T-helper 22 cell (primary cell): ENCODE measurements at places on chromosomes 13 and 19.

DNA sequence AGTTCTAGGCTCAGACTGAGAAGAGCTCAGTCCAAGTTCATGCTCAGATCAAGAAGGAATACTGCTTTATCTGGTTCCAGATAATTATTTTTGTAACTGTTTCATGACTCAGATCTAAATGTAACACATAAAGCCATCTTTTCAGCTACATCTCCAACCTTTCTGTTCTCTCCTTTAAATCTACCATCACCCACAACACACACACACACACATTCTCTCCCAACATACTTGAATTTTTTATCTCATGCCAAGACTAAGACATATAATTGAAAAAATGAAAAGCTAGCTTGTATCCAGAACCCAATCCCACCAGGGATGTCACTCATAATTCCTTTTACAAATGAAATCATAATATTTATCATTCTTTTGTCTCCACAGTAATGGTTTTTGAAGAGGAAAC, 7.6 kb downstream of the KATNAL1 start:
- no peak for DNase-seq

DNA sequence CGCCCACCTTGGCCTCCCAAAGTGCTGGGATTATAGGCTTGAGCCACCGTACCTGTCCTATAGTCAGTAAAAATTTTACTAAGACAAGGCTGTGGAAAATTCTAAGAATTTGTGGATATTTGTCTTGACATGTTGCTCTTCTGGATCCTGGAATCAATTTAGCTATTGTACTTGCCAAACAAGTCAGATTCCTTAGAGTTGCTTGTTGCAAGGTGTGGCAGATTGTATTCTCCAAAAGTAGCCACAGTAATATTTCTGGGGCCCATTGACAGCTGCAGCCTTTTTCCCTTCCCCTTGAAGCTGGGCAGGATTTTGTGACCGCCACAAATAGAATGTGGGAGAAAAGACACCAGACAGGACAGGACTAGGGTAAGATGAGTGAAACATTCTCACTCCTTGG, 98.8 kb upstream of the TMTC4 start:
- DNase-seq = no peak

DNA sequence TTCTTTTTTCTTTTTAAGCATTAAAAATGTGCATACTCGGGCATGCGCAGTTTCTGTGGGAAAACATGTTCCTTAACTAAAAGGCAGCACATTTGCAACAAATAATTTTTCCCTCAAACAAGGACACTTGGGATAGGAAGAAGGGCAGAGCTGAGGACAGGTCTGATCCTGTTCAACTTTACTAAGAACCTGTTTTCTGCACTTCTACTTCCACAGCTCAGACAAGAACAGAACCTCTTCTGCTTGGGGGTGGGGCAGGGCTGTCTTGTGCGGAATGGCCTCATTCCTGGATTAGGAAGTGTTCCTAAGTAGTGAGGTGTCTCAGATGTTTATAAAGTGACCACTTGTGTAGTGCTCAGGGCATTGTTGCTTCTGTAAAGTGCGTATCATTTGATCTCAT, 18.3 kb downstream of the SAFB start:
- no peak for DNase-seq

GRCh38 chr13:98487016-98487415, 89.9 kb downstream of the STK24 start:
- DNase-seq = no peak

DNA sequence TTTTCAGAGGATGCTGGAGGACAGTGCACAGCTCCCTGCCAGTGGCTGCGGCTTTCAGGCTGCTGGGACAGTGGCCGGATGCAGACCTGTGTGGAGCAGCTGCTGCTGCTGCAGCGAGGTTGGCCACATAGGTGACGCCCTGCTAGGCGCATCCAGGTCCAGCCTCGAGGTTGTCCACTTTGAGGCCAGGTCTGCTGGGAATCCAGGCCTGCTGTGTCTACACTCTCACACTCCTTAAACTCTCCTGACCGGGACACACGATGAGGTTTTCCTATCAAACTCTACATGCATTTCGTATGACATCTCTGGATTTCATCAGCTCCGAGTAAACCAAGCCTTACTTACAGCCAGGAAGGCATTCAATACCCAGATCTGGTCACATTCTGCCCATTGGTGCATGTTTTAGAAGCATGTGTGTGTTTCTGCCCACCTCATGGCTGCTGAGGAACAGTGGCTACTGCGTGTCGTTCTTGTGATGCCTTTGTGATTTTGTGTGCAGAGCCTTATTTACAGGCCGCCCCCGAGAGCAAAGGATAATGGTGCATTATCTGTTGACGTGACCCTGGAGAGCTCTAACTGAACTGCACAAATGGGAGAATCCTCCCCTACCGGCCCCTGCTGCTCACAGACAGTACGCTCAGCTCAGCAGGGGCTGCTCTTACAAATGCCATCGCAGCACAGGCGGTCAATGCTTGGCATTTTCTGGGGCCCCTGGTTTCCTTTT, 12.3 kb upstream of the MCF2L start:
- no peak for DNase-seq

DNA sequence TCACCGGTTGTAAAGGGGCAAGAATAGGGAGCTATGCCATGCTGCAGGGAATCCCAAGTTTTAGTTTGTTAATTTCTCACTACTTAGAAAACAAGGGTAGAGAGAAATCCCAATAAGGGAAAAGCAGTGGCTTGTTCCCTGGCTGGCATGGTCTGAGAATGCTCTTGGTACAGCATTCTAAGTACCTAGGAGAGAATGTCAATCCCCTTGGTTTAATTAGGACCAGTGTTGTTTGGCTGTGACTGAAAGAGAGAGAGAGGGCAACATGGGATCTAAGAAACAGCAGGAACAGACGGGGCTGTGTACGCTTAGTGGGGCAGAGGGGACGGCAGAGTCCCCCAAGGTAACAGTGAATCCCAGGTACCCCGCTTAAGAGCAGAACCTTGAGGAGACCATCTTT, 228.8 kb downstream of the PCDH9 start:
- no peak for DNase-seq

DNA sequence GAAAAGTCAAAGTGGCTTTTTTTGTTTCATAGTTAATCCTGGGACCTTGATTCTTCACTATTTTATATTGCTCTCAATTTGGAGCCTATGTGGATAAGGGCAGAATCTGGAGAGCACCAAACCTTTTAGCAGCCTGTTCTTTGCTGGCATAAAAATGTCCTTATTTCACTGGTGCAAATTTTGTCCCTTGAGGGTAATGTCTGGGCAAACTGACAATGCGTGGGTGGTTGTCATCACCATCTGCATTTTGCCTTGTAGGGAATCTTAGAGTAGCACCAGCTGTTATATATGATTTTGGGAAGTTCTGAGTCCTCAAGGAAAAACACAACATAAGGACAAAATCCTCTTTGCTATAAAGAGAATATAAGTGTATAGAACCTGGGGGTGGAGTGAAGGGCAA, 336.9 kb upstream of the HTR2A start:
- DNase-seq = no peak

DNA sequence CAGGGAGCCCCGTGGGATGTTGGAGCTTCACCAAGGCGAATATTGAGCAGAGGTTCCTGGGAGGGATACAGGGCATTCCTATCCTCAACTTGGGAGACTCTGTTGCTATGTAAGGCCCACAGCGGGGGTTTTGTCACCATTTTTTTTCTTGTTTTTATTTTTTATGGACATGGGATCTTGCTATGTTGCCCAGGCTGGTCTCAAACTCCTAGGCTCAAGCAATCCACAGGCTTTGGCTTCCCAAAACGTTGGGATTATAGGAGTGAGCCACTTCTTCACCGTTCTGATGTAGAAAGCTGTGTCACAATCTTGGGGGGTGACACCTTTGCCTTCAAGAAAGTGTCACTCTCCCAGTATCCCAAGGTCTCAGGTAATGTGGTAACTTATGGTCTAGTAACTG, 2.6 kb downstream of the DLL3 start:
- no peak for DNase-seq

DNA sequence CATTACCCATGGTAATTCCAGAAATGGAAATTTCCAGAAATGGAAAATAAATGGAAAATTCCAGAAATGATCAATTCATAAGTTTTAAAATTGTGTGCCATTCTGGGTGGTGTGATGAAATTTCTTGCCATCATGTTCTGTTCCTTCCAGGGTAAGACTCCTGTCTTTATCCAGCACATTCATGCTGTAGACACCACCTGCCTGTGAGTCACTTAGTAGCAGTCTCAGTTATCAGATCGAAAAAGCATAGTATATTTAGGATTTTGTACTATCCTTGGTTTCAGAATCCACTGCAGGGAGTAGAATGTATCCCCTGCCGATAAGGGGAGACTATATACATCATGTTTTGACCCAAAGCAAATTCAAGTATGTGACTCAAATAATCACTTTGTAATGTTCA, 26.7 kb upstream of the CSNK1A1L start:
- DNase-seq = no peak
